Stimulated activated CD8-positive, alpha-beta memory T cell treated with anti-CD3 and anti-CD28 coated beads, Interleukin-4, amount 100 ng/mL, for 24 hours (primary cell): ENCODE measurements at places on chromosomes 5 and 9.
A peak's percentile ranks its signal among the peaks of the same experiment; 100 is the strongest.

- no peak for DNase-seq
Observed at GRCh38 chr9:130129432-130130061, 42.7 kb upstream of the NCS1 start.

- no peak for DNase-seq
Observed at GRCh38 chr5:162474239-162474638, 406.7 kb downstream of the GABRG2 start.

- DNase-seq: no peak
Observed at GRCh38 chr9:95793924-95794828, 81.3 kb upstream of the ERCC6L2 start.

DNA sequence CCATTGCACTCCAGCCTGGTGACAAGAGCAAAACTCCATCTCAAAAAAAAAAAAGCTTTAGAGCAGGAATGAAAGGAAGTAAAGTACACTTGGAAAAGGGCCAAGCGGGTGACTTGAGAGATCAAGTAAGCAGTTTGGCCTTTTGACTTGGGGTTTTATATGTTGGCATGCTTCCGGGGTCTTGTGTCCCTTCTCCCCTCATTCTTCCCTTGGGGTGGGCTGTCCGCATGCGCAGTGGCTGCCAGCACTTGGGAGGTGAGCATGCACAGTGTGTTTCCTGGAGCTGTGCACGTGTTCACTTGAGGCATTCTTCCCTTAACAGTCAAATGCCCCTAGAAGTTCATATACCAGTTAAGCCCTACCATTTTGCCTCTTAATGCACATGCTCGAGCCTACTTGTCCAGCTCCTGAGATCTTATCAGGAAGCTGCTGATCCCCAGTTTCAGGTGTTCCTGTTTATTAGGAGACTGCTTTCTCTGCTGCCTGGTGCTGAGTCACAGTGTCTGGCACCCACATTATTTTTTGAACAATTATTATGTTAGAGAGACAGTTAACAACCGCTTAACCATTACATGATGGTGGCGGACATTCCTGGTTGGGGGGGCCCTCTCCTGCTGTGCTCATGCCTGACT, 32.6 kb upstream of the PRRC2B start:
- peak; percentile 22 for DNase-seq

DNA sequence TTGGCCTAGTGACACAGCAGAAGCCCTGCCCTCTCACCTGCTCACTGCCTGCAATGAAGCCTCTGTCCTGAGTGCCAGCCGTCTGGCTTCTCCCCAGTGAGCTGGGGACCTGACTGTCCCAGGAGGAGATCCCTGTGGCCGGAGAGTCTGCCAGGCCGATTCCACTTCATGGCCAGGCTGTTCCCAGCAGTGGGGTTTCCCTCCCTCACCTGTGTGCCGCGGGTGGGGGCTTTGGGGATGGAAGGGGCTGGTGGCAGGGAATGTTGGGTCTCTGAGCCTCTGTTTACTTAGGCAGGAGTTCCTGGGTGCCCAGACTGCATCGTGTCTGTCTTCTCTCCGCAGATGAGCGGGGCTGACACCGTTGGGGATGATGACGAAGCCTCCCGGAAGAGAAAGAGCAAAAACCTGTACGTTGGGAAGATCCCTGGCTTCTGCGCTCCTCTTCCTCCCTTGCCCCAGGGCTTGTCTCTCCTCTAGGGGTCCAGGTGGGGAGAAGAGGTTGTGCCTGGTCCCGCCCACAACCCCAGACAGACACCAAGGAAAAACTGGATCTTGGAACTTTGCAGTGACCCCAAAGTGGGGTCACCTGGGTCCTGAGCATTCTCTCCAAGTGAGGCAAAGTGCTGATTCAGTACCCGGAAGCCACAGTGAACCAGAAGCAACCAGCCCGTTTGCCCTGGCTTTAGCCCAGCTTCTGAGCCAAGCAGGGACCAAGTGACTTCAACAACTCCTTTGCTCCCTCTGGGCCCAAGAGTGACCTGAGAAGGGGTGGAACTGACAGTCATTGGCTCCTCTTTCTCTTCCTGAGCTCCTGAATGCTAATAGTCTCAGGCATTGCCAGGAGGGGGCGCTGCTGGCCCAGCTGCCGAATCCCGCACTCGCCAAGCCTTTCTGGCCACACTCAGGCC, 127.7 kb downstream of the RGS3 start:
- DNase-seq: peak; percentile 45

DNA sequence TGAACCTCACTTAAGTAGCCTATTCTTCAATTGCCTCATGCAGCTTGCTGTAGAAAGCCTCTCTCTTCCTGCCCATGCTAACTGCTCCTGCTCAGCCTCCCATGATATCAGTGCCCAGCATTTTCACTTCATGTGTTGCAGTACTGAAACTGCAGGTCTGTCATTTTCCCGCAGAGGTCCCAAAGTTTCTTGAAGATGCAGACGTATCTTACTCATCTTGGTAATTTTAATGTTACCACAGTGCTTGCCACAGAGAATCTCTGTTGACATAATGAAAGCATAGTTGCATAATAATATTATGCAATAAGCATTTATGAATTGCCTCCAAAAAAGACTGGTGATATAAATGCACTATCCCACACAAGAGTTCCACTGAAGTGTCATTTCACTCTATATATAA, 561.1 kb upstream of the DAP start:
- DNase-seq: no peak

DNA sequence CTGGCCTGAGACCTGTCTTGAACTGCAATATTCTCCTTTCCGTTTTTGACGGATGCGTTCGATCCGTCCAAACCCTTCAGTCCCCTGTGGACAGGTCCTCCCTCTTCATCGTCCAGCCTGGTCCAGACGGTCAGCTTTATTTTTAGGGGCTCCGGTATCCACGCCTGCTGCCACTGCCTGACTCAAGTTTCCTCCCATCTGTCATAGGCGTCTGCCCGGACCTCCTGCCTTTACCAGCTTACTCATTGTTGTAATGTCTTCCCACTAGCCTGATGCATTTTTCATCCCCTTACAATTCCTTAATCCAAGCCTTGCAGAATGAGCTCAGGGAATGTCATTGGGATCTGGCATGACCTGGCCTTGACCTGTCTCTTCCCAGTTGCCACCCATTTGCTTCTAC, 145.8 kb downstream of the TENT4A start:
- DNase-seq: no peak

- no peak for DNase-seq
Observed at GRCh38 chr9:107929443-107929842, 439.9 kb upstream of the KLF4 start.

DNA sequence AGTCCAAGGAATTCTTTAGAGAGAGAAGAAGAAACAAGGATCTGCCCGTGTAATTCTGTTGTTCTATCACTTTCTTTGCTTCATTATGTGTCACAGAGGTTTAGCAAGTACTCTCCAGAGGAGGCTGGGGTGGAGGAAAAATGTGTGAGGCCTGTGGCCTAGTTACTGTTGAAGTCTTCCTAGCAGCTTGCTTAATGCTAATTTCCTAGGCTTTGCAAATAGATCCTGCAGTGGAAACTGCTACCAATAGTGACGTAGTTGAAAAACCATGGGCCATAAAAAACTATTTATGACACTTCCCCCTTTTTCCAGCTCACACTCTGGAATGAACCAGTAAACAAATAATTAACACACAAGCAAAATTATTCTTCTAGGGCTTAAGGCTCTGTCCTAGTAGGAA, 27.0 kb upstream of the C9orf72 start:
- DNase-seq: no peak

- peak; percentile 15 for DNase-seq
Observed at GRCh38 chr5:113090336-113091106, 113.9 kb downstream of the DCP2 start.

GRCh38 chr5:110177729-110178128, 488.0 kb downstream of the MAN2A1 start:
- no peak for DNase-seq

DNA sequence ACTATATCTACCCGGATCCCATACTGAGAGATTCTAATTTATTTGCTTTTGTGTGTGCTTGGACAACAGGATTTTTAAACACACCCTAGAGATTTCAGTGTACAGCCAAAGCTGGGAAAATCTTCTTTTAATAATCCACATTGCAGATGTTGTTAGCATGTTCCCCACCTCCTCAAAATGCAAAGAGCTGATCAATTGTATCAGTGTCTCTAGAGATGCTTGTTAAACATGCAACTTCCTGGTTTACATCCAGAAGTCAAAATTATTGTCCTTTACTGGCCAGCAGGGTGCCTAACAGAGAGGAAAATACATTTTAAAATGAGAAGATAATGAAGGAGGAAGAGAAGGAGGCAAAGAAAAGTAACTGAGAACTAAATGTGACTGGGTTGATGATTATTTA, 793.3 kb downstream of the SEMA5A start:
- no peak for DNase-seq

- no peak for DNase-seq
Observed at GRCh38 chr5:106423109-106423897, 1247.4 kb downstream of the EFNA5 start.

GRCh38 chr5:98470747-98471146, 302.7 kb upstream of the RGMB start:
- no peak for DNase-seq

DNA sequence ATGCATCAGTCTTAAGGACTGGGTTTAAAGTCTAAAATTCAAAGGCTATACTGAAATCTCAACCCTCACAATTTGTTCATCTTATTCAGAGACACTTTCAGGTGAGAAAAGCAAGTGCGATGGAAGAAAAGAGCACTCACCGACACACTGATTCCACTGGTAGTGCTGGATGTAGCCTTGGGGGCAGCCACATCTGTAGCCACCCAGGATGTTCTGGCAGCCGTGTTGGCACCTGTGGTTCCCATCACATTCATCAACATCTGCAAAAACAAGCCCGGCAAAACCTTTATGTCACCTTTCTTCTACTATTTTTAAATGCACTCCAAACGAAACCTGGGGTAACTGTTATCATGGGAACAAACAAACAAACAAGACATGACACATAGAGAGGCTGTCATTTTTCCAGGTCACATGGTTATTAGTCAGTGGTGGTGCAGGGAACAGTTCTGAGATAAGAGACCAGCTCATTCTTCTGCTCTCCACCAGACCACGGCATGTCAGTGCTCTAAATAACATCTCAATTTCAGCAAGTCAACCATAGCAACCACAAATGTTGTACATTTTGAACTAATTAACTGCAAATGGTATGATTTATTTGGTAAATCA, 188.4 kb downstream of the SLC12A2 start:
- no peak for DNase-seq

DNA sequence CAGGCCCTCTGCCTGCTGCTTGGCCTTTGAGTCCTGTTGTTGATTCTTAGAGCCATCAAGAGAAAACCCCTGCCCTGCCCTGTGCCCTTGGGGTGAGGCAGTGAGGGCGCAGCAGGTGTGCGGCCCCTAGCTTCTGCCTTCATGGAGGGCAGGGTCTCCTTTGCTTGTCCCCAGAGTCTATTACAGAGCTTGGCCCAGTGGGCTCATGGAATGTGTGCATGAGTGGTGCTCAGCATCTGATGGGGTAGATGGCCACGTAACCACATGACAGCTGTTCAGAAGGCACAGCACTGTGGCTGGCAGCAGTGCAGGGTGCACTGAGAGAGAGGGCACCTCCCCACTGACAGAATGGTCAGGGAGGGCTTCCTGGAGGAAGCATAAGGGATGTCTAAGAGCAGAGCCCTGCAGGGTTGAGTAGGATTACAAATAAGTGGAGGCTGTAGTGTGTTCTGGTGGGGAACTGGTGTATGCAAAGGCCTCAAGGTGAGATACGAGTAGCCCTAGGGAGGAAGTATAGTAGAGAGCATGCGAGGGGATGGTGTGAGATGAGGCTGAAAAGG, 70.8 kb downstream of the MACROH2A1 start:
- DNase-seq: no peak

- DNase-seq: no peak
Observed at GRCh38 chr5:149235841-149236240, 35.8 kb upstream of the AFAP1L1 start.

GRCh38 chr5:68547056-68547455, 331.5 kb downstream of the PIK3R1 start:
- DNase-seq: no peak

DNA sequence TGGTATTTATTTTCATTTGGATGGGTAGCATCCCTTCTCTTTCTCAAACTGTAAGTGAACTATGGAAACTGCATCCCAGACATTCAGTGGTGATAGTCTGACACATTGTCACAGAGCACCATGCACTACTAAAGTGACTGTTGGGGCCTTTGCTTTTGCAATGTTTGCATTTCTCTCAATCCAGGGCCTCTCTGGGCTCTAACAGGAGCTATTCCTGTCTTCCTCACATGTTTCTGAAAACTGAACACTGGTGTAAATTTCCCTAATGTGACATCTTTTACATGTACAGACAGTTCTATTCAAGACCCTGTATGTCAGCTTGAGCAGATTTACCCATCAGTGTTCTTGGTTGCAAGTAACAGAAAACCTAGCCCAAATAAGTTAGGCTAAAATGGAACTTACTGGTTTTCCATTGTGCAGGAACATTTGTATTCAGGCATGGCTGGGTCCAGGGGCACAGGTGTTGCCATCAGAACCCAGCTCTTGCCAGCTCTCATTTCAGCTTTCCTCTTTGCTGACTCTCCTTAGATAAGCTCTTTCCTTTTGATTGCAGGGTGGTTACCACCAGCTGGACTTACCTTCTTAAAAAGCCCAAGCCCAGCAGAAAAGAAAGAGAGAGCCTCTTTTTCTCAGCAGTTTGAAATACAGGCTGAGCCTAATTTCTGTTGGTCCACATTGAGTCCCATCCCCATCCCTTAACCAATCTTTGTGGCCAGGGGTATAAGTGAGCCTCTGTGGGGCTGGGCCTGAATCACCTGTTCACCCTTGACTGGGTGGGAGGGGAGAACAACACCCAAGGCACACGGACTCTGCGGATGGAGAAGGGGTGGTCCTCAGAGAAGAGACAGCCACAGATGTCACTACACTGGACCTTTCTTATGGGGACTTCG, 234.3 kb downstream of the NR3C1 start:
- DNase-seq: no peak

DNA sequence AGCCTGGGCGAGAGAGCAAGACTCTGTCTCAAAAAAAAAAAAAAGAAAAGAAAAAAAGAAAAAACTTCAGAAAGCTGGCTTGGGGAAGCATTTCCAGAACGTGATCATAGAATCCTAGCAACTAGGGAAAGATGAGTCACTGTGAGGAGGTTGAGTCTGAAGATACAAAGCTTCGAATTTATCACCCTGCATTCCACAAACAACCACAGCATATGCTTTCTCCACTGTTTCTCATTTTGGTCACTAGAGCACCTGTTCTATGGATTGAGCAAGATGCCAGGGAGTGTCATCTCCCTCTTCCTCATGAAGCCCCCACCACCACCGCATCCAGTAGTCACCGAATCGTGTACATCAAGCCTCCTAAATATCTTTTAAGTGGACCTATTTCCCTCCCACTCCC, 37.9 kb downstream of the SEMA5A start:
- no peak for DNase-seq

DNA sequence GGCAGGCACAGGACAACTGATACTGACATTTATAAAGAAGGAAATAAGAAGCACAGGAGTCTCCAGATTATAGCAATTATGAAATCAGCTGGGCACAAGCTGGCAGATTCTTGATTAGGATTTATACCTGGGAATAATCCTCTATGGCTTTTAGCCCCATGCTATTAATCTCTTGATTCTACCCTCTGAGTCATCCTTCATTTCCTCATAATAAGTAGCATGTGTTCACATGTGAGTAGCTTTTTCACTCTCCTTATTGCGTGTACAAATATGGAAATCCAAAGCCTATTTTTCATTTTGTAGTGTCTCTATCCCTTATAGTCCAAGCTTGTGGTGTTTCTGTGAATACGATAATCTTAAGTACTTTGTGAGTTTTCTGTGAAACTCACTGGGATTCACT, 185.0 kb upstream of the PRLR start:
- no peak for DNase-seq
